ENCODE measurements at places on chromosomes 6 and 20.

DNA sequence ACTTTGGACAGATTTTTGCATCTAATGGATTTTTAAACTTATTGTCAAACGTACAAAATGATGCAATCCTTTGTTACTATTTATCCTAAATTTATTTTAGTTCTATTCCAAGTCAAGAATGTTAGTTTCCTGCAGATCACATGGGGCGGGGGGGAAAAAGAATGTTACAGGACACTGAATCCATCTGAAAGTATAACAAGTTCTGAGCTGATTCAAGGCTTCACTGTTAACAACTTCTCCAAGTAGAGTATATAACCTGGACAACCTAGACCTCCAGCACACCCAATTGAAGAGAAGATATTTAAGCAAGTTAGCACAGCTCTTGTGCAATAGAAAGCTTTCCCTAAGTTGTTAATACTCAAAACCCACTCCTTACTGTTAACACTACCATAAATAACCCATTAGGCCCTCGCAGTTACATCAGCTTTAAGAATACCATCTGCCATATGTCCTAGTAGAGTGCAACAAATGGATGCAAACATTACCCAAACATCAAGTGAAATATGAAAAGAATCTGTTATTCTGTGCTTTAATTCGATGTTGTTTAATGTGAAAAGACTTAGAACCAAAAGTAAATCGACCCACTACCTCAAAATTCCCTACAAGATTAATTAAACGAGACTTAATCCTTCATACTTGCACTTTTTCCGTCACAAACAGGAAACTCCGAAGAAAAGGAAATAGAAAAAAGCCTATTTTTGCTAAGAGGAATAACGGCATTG, 1.3 kb downstream of the SEC63 start:
- DNase-seq, result peak; percentile 45

DNA sequence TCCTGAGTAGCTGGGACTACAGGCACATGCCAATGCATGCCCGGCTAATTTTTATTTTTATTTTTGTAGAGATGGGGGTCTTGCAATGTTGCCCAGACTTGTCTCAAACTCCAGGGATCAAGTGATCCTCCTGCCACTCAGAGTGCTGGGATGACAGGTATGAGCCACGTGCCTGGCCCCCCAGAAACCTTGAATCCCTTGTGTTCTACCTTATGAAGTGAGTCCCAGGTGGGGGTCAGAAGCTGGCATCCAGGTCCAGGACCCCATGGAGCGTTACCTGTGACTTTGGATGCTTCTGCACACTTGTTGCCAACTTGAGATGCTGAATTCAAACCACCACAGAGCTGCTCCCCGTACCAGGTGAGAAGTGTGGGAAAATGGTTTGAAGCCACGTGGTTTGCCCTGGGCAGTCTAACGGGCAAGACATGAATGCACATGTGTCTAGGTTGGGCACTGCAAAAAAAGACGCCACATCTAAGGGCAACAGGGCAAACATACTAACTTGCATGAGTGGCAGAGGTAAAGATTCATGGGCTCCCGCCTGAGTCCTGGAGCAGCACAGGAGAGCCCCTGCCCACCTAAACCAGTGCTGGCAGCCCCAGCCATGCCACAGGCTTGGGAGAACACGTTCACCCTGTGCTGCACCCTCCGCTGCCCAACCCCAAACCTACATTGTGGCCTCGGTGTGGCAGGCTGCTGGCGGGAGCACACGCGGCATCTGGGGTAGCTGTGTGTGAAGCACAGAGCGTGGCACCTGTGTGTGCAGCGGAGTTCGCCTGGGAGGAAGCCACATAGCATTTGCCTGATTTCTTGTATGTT, 101.2 kb downstream of the JPH2 start:
- no peak for DNase-seq

GRCh38 chr6:85751374-85752055, 108.8 kb upstream of the SYNCRIP start:
- no peak for DNase-seq

- no peak for DNase-seq
Measured at GRCh38 chr6:10970731-10971130, 73.4 kb downstream of the ELOVL2 start.

GRCh38 chr20:54061101-54061881, 9.1 kb downstream of the BCAS1 start:
- DNase-seq, result no peak

GRCh38 chr6:25094726-25095125, 159.0 kb upstream of the RIPOR2 start:
- DNase-seq, result no peak

GRCh38 chr6:26411751-26412150, 9.7 kb downstream of the BTN3A1 start:
- no peak for DNase-seq

DNA sequence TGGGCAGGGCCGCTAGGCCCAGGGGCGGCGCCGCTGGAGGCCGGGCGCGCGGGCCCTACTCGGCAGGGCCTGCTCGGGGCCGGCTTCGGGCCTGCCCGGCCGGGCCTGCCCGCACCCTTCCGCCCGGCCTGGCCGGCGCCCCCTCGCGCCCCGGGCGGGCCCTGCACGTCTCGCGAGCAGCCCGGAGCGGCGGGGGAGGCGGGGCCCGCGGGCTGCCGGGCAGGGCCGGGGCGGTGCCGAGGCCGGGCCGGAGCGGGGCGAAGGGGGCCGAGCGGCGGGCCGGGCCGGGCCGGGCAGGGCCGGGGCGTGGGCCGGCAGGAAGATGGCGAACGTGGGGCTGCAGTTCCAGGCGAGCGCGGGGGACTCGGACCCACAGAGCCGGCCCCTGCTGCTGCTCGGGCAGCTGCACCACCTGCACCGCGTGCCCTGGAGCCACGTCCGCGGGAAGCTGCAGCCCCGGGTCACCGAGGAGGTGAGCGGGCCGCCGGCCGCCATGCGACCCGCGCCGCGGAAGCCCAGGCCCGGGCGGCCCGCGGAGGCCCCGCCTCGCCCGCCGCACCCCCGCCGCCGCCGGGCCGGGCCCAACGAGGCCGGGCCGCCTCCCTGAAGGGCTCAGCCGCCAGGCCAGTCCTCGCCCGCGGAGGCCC, at the start of gene NPEPL1:
NPEPL1 (plus strand) TSS at position 222 of the 647 bp plus-strand sequence; CDS start at position 323, 101 bp downstream.
- peak; percentile 51 for DNase-seq

- no peak for DNase-seq
Measured at GRCh38 chr20:17233626-17234025, 6.8 kb downstream of the PCSK2 start.

DNA sequence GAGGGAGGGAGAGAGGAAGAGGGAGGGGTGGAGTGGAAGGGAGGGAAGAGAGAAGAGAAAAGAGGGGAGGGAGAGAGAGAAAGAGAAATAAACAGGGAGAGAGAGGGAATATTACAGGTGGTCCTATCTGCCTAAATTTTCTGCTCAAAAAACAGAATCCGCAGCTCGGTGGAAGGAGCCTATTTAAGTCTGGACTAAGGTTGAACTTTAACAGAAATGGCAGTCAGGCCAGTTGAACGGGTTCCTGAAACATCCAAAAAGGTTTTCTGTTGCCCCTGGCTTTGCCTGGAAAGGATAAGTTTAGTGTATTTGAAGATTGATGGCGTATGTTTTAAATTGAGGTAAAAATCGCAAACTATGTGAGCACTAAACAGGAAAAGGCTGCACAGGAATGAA, 2.2 kb downstream of the TFAP2B start:
- DNase-seq, result no peak
